ENCODE measurements at places on chromosomes 7 and 10. TPM values are rescaled to one million over a fixed set of nuclear protein-coding genes. Genes with fewer than 3 reads are reported as not detected.

Gene SORCS1
- total RNA-seq: not detected

Gene STN1
- 28.6 TPM for total RNA-seq

Gene PAX2
- not detected for total RNA-seq

Gene GHRHR
- total RNA-seq: not detected

Gene SNCG
- total RNA-seq: 13.0 TPM

Gene CAMK1D
- total RNA-seq: 7.2 TPM

Gene HTR7
- 21.2 TPM for total RNA-seq

Data from smooth muscle cell of the pulmonary artery (primary cell).